ENCODE measurements at places on chromosomes 6 and 20. TPM values are rescaled to one million over a fixed set of nuclear protein-coding genes. Genes with fewer than 3 reads are reported as not detected.

The TCP11 gene
- not detected for total RNA-seq

The LAMP5 gene
- total RNA-seq: not detected

The WFDC12 gene
- total RNA-seq: not detected

The TBP gene
- total RNA-seq: 19.9 TPM

The GSTA3 gene
- not detected for total RNA-seq

The SLC32A1 gene
- 0.59 TPM for total RNA-seq

The NMBR gene
- total RNA-seq: not detected

The OXT gene
- total RNA-seq: not detected

The PRSS16 gene
- total RNA-seq: 0.64 TPM

The AFDN gene
- 552 TPM for total RNA-seq

Data from glutamatergic neuron (in vitro differentiated cells).